ENCODE measurements at places on chromosomes 2 and 18.
A peak's percentile ranks its signal among the peaks of the same experiment; 100 is the strongest.

- DNase-seq = no peak
These were observed 37.1 kb downstream of the AGFG1 start for GRCh38 chr2:227509076-227509475.

GRCh38 chr2:22991844-22992243 is 393.1 kb upstream of the KLHL29 start:
- no peak for DNase-seq

DNA sequence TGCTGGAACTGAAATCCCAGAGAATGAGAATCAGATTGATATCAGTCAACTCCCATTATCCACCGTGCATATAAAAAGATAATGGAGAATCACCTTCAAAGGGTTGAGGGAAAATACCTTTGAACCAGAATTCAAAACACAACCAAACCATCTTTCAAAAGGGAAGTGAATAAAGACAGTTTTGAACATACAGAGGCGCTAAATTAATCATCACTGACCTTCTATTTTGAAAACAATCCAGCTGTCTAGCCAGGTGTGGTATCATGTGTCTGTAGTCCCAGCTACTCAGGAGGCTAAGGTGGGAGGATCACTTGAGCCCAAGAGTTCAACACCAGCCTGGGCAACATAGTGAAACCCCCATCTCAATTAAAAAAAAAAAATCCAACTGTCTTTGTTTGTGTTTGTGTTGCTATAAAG is 63.6 kb downstream of the TRABD2A start:
- DNase-seq = no peak

- no peak for DNase-seq
These were observed 79.9 kb downstream of the KCTD18 start for GRCh38 chr2:200430017-200430416.

GRCh38 chr2:138123741-138124140 is 159.5 kb downstream of the HNMT start:
- DNase-seq = no peak

DNA sequence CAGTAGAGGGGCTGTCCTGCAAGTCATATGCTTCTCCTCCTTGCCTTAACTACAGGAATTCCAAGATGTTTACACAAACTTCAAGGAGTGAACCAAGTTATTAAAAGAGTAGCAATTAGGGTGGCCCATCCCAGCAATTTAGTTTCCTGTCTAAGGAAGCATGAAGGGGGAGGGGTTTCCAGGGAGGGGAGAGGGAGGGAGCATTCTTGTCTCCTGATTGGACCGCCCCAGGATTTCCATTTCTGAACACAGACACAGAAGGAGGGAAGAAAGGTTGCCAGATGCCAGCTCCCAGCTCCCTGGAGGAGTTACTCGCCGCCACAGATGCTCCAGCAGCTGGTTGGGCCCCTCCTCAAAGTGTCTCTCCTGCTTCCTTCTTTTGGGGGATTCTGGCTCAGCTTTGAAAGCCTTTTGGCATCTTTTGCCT is 107.6 kb downstream of the TRIB2 start:
- DNase-seq = no peak

GRCh38 chr2:64661741-64662169 is 8.0 kb upstream of the SERTAD2 start:
- DNase-seq = no peak

DNA sequence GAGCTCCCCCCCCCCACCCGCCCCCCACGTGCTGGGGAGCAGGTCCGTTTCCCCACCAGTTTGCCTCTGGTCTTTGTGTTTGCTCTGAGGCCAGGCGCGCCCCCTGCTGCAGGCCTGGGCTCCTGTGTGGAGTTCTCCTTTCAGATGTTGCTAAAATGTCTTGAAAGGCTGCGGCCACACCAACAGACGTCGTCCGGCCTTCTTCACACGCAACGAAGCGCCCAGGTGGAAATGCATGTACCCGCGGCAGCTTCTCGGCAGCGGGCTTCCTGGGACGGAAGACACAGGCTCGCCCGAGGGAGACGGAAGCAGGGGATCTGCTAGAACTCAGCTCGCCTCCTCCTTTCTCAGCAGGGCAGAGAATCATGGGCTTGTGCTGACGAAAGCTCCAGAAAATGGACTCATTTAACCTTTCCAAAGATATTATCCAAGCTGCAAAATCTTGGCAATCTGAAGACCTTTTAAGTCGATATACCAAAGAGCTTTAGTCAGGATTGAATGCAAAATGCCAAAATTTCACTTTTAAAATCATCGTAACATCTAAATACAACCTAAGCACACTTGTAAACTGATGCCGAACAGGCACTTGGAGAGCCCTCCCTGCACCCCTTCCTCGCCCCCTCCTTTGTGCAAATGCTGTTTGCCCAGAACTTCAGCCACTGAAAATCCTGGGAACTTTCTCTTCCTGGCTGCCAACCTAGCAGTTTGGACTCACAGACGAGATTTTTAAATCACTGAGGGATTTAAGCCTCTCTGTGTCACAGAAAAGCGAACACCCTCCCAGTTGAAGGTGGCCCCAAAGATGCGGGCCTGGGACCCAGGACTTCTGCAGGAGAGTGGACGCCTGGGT is 125.5 kb upstream of the ZNF516 start:
- peak; percentile 50 for DNase-seq

DNA sequence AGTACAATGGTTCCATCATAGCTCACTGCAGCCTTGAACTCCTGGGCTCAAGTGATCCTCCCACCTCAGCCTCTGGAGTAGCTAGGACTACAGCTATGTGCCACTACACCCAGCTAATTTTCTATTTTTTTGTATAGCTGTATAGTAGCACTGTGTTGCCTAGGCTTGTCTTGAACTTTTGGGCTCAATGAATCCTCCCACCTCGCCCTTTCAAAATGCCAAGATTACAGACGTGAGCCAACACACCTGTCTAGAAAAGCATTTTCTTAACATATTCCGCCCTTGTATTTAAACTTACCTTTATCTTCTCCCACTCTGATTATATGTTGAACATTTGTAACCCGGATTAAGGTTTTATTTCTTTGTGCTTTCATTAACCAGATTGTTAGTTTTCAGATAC is 750.7 kb upstream of the GCFC2 start:
- no peak for DNase-seq
